ENCODE measurements at places on chromosomes 7 and 10.

DNA sequence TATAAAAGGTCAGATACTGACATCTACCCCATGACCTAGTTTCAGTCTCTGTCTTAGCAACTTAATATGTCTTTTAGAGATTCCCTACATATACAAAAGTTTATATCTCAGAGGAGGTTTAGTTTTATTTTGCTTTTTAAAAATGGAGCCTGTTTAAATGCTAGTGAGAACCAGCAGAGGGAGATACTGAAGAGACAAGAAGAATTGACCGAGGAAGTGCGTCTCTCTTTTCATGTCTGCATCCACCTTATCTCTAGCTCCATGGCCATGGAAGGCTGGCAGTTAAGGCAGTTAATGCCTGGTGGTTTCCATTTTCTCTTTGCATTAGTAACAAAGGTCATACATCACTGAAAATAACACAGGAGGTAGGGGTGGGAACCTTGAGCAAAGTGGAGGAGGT, 10.7 kb downstream of the SUV39H2 start:
- no peak for DNase-seq

DNA sequence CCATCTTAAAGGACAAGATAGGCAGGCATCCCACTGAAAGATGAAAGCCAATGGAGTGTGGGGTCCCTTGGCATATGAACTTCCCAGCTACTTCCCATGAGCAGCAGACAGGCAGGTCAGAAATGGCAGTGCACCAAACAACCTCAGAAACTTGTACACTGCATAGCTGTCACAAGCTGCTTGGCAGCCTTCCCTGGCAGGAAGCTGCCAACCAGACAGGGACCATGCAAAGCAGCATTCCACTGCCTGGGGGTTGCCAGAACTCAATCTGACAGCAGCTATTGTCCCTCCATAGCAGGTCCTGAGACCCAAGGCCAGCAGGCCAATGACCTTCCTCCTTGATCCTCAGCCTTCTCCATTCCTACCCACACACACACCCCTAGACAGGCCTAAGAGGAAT, 139.5 kb downstream of the PLCE1 start:
- DNase-seq: no peak

GRCh38 chr7:108200326-108200725, 70.2 kb upstream of the LAMB4 start:
- DNase-seq: no peak

GRCh38 chr7:124874644-124875163, 54.9 kb downstream of the POT1 start:
- DNase-seq: no peak

GRCh38 chr10:61837755-61838171, 63.7 kb upstream of the ARID5B start:
- no peak for DNase-seq

DNA sequence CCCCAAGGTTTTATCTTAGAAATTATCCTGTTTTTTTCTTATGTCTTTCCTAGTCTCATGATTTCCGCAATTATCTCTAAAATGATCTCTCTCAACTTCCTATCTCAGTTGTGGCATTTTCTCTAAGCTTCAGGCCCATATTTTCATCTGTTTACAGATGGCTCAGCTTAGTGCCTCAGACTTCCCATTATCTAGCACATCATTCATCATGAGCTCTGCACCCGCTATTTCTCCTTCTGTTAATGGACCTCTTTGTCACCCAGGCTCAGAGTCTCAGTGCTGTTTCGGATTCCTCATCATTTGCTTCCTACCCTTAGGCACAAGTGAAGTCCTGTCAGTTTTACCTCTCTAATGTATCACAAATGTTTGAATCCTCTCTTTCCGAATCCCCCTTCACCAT, 84.1 kb downstream of the BMPR1A start:
- DNase-seq: no peak

- DNase-seq: no peak
Observed at GRCh38 chr7:81140252-81140651, 221.4 kb upstream of the SEMA3C start.

DNA sequence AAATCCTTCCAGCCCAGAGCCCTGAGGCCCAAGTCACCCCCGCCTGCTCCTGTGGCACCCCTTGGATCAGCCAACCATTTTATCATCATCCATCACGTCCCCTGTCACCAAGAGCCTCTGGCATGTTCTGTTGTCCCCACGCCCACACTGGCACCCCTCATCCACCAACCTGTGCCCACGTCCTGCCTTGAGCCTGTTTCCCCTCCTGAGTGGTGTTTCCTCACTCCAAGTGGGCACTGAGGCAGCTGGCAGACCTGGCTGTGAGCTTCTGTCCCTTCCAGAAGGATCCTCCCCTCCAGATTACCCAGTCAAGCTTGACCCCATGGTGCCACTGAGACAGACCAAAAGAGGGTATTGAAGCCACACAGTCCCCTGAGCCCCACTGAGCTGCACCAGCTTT, 71.4 kb upstream of the ANTXRL start:
- no peak for DNase-seq

GRCh38 chr10:80165173-80165572, 32.6 kb downstream of the PLAC9 start:
- no peak for DNase-seq
